M059J (cell line): ENCODE measurements at places on chromosomes 13 and 19.

DNA sequence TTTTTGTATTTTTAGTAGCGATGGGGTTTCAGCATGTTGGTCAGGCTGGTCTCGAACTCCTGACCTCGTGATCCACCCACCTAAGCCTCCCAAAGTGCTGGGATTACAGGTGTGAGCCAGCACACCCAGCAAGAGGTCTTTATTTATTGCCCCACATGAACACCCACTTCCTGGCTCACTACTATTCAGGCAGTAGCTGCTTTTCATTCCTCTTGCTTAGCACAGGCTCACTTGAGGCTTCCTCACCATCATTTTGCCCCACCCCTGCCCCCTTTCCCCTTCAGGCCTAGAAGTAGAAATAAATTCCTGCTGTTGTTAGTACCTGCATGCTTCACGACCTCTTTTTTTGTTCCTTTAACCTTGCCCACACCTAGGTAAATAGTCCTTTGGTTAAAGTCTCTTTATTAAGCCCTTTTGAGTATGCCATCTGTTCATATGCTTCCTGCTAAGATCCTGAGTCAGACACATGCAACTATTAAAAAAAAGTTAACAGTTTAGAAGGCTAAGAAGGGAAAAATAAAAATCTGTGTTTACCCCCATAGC, 33.5 kb upstream of the ITM2B start:
- DNase-seq: no peak

- no peak for DNase-seq
Measured at GRCh38 chr19:18441804-18442788, 4.2 kb upstream of the ISYNA1 start.

- no peak for DNase-seq
Measured at GRCh38 chr13:24672141-24673132, 7.8 kb upstream of the ATP12A start.

DNA sequence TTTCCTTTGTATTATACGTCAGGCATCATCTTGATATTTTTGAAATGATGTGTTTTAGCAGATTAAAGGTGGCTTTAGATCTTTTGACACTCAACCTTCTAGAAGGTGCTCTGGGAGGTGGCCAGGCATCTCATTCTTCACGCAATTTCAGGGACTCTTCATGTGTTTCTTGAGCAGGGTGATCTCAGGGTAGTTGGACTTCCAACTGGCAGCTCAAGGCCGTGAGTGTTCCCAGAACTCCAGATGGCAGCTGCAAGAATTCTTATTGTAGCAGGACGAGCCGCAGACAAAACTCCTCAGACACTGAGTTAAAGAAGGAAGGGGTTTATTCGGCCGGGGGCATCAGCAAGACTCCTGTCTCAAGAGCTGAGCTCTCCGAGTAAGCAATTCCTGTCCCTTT, 82.5 kb upstream of the UBAC2 start:
- DNase-seq: no peak

GRCh38 chr19:29831041-29831548, 19.3 kb downstream of the CCNE1 start:
- DNase-seq: no peak

DNA sequence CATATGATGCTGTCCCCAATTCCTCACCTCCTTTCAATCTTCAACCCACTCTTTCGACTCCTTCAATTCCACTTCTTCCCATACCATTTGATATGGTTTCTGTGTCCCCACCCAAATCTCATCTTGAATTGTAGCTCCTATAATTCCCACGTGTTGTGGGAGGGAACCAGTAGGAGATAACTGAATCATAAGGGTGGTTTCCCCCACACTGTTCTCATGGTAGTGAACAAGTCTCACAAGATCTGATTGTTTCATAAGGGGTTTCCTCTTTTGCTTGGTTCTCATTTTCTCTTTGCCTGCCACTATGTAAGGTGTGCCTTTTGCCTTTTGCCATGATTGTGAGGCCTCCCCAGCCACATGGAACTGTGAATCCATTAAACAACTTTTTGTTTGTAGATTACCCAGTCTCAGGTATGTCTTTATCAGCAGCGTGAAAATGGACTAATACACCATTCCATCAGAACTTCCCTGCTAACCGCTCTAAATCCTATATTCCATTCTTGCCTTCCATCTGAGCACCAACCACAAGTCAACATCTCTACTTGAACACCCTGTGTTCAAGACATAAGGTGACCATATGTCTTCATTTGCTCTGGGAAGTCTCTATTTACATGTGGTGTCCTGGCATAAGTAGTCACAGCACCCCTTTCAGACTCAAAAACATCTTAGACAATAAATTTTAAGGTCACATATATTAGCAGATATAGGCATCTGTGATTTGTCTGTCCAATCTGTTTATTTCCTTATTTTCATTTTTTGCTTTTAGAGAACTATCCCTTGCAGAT, 122.9 kb downstream of the TSHZ3 start:
- DNase-seq: no peak

DNA sequence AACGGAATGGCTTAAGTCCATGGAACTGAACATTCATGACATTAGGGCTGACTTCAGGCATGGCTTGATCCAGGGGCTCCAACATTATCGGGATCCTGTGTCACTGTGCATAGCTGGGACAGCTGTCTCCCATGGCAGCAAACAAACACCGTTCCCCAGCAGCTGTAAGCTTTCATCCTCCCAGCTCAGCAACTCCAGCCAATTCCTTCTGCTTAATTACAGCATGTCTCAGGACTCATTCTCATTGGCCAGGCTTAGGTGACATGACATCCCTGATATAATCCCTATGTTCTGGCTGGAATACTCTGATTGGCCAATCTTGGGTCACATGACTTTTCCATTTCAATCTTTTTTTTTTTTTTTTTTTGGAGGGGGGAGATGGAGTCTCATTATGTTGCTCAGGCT, 10.9 kb upstream of the TLE5 start:
- peak; percentile 51 for DNase-seq

- peak; percentile 84 for DNase-seq
Measured at GRCh38 chr19:35162471-35163326, 8.2 kb downstream of the FXYD5 start.

DNA sequence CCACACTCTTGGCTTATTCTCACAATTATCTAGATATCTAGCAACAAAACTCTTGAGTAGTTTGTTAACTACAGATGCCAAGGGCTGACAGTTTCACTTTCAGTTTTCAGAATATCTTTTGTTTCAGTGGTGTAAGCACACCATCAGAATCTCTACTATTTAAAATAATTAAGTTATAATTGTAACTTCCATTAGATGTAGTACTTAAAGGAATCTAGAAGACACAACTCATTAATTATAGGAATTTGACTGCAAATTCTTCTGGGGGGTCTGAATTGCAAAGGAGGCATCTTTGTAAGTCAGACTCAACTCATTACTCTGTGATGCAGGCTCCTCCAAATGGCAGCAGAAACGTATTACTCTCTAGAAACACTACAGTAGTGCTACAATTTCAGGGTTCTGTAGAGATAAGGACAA, 44.9 kb upstream of the USPL1 start:
- DNase-seq: peak; percentile 65
